Hematopoietic multipotent progenitor cell treated with erythropoietin and hydrocortisone succinate and interleukin-3 and kit ligand, for 17 days (in vitro differentiated cells): ENCODE measurements at places on chromosomes 3 and 15.

DNA sequence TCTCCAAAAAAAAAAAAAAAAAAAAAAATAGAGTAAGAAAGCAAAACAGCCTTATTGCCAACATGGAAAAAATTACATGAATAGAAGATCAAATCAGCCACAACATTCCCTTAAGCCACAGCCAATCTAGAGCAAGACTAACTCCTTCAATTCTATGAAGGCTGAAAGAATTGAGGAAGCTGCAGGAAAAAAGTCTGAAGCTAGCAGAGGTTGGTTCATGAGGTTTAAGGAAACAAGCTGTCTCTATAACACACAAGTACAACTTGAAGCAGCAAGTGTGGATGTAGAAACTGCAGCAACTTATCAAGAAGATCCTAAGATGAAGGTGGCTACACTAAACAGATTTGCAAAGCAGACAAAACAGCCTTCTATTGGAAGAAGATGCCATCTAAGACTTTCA lies 9.3 kb downstream of the PARL start:
- no peak for DNase-seq

GRCh38 chr3:166481340-166481739 lies 644.1 kb upstream of the BCHE start:
- DNase-seq: no peak

GRCh38 chr3:115996420-115997108 lies 373.3 kb downstream of the GAP43 start:
- DNase-seq: no peak

GRCh38 chr3:8253201-8253600 lies 248.4 kb upstream of the LMCD1 start:
- DNase-seq: no peak

GRCh38 chr3:102830415-102830814 lies 395.6 kb downstream of the ZPLD1 start:
- no peak for DNase-seq

GRCh38 chr3:42661593-42662022 lies 8.1 kb downstream of the ZBTB47 start:
- no peak for DNase-seq

DNA sequence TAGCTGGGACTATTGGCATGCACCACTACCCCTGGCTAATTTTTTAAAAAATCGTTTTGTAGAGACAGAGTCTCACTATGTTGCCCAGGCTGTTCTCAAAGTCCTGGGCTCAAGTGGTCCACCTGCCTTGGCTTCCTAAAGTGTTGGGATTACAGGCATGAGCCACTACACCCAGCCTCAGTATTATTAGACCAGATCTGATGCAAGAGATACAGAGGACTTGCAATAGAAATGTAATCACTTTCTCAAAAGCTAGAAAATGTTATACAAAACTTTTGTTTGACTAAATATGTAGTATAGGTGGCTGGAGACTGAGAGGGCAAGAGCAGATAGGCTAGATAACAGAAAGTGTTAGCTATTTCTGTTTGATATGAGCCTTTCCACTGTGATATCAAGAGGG lies 531.9 kb downstream of the SOX2 start:
- DNase-seq: no peak

- DNase-seq: no peak
Observed at GRCh38 chr3:126039870-126040269, 44.1 kb downstream of the SLC41A3 start.

DNA sequence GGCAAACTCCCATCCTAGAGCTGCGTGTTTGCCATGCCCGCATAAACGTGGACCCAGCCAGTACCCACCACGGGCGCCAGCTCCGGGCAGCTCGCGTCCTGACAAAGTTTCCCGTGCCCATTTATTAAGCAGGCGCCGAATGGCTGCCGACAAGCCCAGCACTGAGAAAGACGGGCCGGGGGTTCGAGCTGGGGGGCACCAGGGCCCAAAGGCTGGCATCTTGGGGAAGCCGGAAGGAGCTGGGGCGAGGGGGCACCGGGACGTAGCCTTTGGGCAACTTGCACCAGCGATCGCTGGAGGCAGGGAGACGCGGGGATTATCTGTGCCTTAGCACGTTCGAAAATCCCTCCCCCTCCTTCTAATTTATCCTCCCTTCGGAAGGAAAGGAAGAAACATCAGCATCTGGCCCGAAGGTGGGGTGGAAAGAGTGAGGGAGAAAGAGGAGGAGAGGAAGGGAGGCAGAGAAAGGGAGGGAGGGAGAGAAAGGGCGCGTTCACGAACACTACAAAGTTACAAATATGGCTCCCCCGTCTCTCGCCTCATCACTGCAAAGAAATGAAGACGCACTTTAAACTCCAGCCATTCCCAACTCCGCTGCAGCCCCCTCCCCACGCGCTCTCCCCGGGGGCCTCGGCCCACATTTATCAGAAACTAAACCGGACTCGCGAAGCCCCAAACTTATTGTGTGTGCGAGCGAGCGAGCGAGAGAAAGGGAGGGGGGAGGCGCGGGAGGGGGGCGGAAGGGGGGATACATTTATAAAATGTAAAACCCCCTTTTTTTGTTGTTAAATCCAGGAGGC lies 1.0 kb downstream of the ANP32A start:
- DNase-seq: peak; percentile 43
